ENCODE measurements at places on chromosomes 12 and 14. TPM values are rescaled to one million over a fixed set of nuclear protein-coding genes. Genes with fewer than 3 reads are reported as not detected.

Gene ZBTB39
- 5.2 TPM for total RNA-seq

DNA sequence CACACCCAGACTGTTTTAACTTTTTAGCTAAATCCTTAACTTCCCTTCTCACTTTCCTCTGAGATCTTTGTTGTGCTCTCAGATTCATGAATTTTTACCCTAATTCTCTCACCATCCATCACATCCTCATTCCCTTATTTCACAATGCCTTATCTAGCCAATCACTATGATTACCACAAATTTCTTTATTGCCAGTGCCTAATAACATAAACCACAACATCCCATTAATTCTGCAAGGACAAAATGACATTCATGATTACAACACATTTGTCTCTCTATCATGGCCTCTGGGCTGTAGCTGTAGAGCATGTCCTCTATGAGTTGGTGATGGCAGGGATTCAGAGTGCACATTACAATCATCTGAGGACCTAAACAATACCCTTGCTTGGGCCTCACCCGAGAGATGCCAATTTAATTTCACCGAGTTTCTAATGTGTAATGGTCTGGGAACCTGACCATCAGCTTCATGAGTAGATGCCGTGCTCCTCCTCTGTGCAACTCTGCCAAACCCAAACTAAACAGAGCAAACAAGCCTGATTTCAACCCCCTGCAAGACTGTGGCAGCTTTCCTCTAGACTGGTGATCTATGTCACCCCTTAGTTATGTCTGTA lies 99.3 kb downstream of the SPTSSA start:
- DNase-seq, result no peak

DNA sequence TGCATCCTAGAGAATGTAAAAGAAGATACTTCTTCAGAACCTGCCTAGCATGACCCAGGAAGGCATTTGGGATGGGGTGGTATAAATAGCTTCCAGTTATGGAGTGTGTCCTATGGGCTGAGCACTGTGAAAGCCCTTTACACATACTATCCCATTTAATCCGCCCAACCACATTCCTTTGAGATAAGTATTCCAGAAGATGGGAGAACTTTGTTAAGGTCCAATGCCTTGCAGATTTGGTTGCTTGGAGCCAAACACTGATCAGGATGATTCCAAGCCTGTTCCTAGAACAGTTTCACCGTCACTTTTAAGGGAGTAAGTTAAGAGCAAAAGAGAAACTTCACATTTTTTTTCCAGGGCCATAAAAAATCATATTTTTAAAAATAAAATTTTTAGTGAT lies 82.5 kb upstream of the CLMN start:
- DNase-seq, result no peak

Gene IFNG-AS1
- total RNA-seq, result 0.21 TPM

DNA sequence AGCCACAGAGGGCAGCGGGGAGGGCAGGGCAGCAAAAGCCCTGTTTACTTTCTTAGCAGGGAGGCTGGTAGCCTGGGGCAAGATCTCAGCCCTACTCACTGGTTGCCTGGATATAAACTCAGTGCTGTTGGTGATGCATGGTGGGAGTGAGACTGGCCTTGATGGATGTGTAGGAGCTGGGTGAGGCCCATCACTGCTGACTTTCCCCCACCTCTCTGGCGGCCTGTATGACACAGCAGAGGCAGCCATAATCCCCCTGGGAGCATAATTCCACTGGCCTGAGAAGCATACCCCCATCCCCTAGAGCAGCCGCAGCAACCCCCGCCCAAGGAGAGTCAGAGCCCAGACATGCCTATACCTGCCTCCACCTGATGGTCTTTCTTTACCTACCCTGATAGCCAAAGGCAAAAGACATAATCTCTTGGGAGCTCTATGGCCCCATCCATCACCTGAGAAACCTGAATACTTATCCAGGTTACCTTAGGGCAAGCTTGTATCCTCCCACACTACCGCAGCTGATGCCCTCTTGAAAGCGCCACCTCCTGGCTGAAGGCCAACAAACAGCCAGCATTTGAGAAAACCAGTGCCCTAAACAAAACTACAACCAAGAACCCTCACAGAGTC lies 59.3 kb downstream of the DNAI7 start:
- DNase-seq, result no peak

Gene SMIM41
- total RNA-seq, result not detected

GRCh38 chr12:24584032-24584675 lies 364.7 kb downstream of the BCAT1 start:
- DNase-seq, result no peak

Gene KCTD10
- 17.3 TPM for total RNA-seq

- DNase-seq, result no peak
Observed at GRCh38 chr12:111991946-111992345, 21.0 kb downstream of the TMEM116 start.

Gene TSPAN19
- total RNA-seq, result not detected
